ENCODE measurements at places on chromosomes 4 and X.

DNA sequence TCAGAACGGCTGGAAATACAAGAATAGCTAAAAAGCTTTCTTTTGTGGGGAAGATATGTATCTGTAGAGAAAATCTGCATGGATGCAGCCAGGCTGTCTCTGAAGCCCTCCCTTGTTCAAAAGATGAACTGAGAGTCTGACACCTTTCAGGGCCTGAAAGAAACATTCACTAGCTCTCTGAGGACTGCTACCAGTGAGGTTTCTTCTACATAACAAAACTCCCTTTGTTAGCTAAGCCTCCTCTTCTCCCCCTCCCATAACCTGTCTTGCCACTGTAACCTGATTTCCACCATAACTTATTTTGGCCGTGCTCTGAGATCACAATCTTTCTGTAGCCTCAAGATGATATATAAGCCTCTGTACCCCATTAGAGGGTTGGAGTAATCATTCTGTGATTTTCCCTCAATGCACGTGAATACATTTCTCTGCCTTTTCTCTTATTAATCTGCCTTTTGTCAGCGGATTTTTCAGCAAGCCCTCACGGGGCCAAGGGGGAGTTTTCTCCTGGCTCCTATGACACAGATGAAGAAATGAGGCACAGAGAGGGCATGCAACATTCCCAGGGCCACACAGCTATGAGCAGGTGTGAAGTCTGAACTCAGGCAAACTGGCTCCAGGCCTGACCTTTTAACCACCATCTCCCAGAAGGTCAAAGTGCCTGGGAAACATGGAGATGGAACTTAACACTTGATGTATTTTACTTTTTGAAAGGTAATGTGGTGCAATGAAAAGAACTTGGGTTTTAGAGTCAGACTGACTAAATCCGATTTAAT, 161.6 kb upstream of the PRDX4 start:
- no peak for DNase-seq

DNA sequence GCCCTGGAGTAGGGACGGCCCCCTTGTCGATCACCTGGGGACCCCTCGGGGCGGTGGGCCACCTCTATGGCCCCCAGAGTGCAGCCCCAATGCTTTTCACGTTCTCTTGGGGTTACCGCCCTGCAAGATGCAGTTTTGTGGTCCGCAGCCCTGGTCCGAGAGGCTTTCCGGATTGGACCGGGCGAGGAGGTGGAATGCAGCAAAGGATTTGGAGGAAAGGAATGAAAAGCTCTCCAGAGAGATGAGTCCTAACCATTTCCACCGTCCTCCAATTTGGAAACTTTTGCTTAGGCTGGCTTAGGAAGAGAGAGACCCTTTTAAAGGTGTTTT, 601 bp downstream of the SLC25A43 start:
- no peak for DNase-seq

DNA sequence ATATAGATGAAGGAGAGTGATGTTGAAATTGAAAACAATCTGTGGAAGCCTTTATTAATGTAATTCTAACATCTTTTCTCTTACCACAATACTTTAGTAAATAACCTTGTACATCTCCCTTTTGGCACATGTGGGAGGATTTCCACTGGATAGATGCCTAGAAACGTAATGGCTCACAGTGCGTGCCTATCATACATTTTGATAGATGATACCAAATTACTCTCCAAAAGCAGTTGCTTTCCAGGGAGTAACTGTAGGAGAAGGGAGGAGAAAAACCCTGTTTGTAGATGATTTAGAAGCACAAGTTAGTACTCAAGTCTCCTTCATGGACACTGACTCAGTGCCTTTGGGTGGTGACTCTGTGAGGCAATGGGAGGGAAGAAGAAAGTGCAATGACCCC, 476.3 kb downstream of the CCSER1 start:
- no peak for DNase-seq

- DNase-seq, result no peak
Measured at GRCh38 chr4:38752372-38752940, 30.3 kb downstream of the TLR10 start.

All from activated T-helper 1 cell treated with Interleukin-2 at 50 U/mL for 16 hours (primary cell).